CD4-positive, alpha-beta T cell treated with Interleukin-4 for 1 hour (primary cell): ENCODE measurements at places on chromosomes 1 and 21.

- DNase-seq: no peak
Measured at GRCh38 chr1:242811092-242811840, 286.8 kb upstream of the PLD5 start.

- DNase-seq: no peak
Measured at GRCh38 chr1:219302697-219303096, 129.0 kb downstream of the LYPLAL1 start.

DNA sequence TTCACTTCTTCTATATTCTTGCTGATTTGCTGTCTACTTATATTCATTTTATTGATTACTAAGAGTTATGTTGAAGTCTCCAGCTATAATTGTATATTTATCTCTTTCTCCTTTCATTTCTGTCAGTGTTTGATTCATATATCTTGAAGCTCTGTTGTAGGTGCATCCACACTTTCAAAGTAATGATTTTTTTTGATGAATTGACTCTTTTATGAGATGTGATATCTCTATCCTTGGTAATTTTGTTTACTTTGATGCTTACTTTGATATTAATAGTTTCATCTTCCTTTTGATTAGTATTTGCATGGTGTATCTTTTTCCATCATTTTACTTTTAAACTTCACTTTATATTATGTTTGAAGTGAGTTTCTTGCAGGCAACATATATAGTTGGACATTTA, 110.8 kb downstream of the XPR1 start:
- DNase-seq: no peak

GRCh38 chr1:61439234-61439633, 285.7 kb downstream of the TM2D1 start:
- DNase-seq: no peak

DNA sequence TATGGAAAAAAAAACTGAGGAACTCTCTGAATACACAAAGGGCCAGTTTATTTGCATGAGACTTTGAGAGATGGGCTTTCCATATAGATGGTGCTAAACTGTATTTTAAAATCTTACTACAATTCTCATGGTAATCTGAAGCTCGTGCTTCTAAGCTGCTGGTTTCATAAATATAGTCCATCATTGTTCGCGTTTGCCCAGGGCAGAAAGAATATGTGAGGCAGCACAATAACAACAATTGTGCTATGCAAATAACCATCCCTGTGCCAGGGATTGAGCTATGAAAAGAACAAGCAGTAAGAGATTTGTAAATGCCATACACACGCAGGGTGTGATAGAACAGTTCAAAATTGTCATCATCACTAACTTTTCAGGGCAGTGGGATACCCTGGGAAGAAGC, 4.9 kb upstream of the EPS15 start:
- DNase-seq: no peak

DNA sequence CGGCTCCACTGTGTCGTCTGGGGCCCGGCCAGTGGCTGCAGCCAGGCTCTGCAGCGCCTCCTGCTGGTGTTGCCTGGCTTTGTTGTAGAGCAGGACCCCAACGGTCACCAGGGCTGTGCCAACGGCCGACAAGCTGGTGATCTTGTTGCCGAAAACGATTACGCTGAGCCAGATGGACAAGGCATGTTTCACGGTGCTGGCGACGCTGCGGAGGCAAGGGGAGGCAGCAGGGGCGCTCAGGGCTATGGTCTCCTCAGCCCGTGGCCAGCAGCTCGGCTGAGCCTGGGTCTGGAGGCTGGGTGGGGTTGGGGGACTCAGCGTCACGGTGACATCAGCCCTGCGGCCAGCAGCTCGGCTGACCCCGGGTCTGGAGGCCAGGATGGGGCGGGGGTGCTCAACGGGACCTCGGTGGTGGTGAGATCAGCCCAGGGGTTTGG, 7.0 kb upstream of the CDK11B start:
- DNase-seq: peak; percentile 23

- DNase-seq: no peak
Measured at GRCh38 chr1:205074084-205074483, 10.2 kb downstream of the TMEM81 start.

DNA sequence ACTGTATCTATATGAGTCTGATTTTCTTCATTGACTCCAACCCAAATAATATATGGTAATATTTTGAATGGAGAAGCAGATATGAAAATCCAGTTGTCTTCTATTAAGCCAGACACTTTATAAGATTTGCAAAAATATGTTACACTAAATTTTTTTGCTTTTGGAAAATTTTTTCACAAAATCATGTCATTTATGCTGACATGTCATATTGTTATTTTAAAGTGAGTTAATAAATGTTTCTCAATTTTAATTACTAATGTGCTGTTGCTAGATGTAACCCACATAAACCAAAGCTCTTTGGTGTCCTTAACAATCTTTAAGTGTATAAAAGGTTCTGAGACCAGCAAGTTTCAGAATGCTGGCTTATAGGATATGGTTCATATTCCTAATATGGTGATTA, 142.5 kb downstream of the HS2ST1 start:
- DNase-seq: no peak

DNA sequence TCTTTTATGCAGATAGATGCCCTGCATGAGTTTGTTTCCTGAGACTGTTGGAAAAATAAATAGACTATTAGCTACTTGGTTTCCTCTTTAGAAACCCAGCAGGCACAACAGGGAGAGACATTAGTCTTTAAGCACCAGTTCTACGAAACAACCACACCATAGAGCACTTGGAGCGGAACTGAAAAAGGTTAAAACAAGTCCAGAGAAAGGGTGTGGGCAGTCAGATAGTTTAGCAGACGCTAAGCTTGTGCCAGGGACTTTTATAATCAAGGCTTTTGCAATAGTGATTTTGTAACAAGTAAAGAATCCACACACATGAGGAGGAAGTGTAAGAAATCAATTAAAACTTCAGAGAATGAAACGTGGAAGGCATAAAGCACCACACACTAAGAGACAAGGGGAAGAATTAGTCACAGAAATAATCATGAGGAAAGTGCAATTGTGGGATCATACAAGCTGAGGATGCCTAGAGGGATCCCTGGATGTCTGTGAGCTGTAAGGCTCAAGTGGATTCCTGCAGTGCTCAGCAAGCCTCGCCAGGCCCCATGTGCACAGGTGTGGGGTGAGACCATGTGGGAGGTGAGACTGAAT, 37.8 kb upstream of the TLR5 start:
- DNase-seq: peak; percentile 28

DNA sequence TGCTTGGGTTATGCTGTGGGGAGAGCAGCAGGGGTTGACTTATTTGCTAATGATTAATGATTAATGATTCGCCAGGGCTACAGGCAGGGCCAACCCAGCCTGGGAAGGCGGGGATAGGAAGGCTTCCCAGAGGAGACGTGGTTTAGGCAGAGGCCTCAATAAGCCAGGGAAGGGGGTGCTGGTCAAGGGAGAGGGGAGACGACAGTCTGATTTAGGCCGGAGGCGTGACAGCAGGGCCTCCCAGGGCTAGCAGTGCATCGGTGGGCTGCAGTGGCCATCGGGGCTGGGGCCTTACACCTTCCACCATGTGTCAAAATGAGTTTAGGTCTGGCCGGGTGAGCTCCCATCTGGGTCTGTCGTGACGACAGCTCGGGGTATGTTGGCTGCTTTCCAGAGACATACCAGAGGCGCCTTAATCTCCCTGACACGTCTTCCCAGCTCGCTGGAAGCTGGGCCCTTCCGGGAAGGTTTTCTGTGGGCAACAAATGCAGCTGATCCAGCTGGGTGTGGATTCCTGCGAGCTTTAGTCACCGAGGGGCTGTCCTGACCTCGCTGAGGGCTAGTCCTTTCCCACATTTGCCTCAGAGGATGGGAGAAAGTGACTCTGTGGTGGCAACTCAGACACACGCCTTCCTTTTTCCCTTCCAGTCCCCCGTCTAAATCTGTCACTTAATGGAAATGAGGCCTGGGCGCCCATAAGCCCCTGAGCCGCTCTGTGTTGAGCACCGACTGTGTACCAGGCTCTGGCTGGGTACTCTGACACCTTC, 3.7 kb upstream of the SLC1A7 start:
- no peak for DNase-seq

DNA sequence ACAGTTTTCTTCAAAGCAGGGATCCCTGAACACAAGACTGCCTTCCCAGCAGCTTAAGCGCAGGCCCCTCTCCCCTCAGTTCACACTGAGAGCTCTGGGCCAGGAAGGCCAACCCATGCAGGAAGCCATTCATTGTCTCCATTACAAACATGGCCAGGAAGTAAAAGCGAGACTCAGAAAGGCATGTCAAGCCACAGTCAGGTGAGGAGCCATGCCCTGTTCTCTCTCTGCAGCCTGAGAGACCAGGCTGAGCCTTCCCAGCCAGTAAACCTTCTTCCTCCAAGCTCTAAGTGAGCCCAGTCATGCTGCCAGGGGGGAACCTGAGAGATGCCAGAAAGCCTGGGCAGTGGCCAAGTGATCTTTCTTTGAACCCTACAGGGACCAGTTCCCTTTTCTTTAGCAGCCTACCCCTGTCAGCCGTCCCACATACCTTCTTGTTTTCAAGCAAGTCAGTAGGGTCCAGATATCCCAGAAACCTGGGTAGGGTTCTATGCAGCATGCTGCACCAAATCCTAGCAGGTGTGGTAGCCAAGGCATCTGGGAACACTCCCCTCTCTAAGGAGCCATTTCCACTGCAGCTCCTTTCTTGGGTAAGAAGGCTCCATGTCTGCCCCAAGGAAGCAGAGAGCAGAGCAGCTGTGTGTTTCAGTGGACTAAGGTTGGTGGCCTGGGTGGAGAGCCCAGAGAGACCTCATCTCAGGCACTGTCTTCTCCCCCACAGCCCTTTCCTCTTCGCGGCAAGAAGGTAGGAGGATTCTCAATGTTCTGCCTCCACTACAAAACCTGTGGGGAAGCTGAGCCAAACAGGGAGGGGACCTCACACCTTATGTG, 977 bp downstream of the TRAF3IP3 start:
- peak; percentile 46 for DNase-seq

GRCh38 chr1:211944733-211945500, 90.4 kb downstream of the INTS7 start:
- no peak for DNase-seq

DNA sequence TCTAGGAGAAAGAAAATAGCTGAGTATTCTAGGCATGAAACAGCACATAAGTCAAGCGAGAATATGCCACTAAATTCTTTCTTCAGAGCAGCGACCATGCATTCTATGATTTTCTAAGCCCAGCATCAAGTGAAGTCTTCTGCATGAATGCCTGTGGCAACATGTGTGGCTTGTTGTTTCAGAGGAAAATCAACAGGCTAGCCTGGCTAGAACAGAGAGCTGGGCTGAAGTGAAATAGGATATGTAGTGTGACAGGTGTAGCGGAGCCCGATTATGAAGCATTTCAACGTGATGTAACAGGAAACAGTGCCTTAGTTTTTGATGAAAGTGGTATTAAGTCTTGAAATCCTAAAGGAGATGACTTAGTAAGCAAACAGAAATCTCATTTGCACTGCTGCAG, 7.0 kb downstream of the CSDE1 start:
- no peak for DNase-seq

GRCh38 chr1:225462714-225463574, 35.1 kb upstream of the LBR start:
- no peak for DNase-seq

- DNase-seq: no peak
Measured at GRCh38 chr1:45913731-45914501, 110.5 kb downstream of the MAST2 start.

GRCh38 chr1:43312212-43312623, 11.4 kb downstream of the TIE1 start:
- no peak for DNase-seq

DNA sequence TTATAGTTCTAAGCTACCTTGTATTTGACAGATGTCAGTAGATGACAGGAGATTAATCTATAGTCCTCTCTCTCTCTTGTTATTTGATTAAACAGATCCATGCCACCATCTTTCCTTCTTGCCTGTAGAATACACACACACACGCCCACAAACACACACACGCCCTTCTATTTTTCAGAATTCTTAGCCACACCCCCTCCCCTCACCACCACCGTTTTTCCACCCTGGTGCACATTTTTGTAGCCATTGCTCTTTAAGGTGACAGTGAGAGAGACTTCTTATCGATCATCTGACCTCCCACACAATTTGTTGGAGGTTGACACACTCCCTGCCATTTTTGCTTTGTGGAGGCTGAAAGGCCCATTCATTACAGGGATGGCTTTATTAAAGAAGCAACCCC, 123.2 kb downstream of the NTNG1 start:
- DNase-seq: no peak

- no peak for DNase-seq
Measured at GRCh38 chr1:40653851-40654537, 11.5 kb downstream of the RIMS3 start.

DNA sequence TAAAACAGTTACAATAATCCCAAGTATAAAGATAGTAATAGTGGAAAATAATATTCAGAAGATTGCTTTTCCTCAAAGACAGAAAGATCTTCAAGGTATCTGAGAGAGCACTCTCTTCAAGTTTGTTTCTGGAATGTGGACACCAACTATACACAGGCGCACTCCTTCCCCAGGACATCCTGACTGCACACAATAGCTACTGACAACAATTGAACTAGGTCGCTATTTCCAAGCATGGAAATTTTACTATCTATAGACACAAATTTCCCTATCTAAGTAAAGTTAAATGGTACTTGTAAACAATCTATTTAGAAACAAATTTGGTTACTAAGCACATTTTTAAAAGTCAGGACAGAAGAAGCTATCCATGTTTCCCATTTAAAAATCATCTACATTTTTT, 19.1 kb downstream of the ARHGAP29 start:
- DNase-seq: no peak

DNA sequence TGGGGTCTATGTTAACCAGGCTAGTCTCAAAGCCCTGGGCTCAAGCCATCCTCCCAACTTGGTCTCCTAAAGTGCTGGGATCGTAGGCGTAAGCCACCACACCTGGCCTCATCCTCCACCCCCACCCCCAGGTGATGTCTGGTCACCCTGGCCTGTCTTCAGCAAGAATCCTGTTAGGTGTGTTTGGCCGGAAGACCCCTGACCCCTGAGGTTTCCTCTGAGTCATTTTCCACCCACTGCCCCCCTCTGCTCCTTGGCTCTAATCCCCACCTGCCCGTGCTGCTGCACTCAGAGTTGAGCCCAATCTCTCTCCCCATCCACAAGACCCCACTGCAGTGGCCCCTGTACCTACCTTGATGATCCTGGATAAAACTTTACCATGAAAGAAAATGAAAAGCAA, 25.2 kb downstream of the SLC66A1 start:
- DNase-seq: no peak

DNA sequence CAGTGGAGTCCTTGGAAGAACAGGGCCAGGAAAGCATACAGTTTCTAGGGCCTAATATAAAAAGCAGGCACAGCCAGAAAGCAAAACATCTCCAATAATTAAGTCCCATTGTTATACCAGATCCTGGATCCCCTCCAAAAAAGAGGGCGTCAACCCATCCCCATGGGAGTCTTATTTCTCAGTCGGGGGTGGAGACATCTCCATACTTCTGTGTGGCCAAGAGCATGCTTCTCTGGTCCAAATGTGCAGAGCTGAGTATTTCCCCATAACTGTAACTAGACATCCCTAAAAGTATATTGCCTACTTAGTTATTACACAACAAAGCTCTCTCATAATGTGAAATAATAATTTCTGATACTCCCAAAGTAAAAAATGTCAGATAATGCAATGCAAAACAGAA, 104.2 kb upstream of the SOX13 start:
- no peak for DNase-seq

GRCh38 chr1:12338017-12338416, 108.2 kb downstream of the VPS13D start:
- DNase-seq: no peak
